ENCODE measurements at places on chromosomes 2 and 18. TPM values are rescaled to one million over a fixed set of nuclear protein-coding genes. Genes with fewer than 3 reads are reported as not detected.

- no peak for DNase-seq
These were observed 22.4 kb upstream of the SCYGR1 start for GRCh38 chr2:227410191-227410590.

- DNase-seq, result no peak
These were observed 15.9 kb downstream of the FAM168B start for GRCh38 chr2:131077182-131077846.

DNA sequence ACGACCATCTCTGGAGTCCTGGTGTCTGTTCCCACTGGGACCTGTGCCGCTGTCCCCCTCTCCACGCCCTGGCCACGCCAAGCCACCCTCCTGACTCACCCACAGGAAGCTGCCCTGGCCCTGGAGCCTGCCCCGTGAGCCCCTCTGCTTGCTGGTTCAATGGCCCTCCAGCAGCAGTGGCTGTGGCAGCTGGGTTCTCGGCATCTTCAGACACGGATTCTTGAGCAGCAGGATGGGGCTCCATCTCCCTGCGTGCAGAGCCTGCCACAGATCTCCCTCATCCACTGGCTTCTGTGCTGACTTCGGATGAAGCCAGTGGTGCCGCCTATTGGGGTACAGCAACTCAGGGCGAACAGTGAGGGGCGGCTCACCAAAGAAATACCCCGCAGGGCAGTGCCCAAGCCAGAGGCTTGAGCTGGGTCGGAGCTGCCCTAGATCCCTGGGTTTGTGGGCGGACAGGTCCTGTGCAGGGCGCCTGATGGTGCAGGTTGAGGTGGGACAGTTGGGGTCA, 14.0 kb downstream of the CAPN10 start:
- DNase-seq, result no peak

Gene SLC8A1
- total RNA-seq, result 22.0 TPM

Gene STON1
- total RNA-seq, result 27.0 TPM

DNA sequence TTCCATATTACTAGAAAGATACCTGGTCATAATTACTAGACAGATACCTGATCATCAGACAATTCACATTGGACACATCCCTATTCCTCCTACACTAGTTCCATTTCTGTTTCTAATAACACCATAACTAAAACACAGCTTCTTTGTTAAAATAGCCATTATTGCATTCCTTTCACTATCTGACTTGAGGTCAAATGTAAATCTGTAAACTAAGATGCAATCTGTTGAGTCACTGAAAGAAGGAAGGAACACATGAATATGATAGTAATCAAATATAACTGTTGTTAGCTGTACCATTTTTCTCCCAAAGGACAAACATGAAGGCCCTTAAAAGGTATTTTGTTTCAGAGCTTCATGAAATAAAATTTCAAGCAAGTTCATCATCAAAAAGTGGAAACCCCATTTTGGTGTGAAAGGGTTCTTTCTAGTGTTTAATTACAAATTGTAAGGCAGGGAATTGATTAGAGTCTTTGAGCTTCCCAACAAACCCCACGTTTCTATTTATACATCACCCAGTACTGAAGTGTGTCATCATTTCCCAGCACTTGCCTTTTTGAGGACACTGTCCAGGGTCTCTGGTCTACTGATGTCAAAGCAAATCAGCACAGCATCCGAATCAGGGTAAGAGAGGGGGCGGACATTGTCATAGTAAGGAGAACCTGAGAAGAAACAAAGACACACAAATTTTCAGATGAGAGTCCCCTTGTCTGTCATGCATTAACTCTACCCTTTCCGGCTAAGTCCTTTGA, 13.0 kb downstream of the RND3 start:
- no peak for DNase-seq

- DNase-seq, result no peak
These were observed 585.8 kb upstream of the CHAC2 start for GRCh38 chr2:53181759-53182158.
